ENCODE measurements at places on chromosomes 7 and 10.

DNA sequence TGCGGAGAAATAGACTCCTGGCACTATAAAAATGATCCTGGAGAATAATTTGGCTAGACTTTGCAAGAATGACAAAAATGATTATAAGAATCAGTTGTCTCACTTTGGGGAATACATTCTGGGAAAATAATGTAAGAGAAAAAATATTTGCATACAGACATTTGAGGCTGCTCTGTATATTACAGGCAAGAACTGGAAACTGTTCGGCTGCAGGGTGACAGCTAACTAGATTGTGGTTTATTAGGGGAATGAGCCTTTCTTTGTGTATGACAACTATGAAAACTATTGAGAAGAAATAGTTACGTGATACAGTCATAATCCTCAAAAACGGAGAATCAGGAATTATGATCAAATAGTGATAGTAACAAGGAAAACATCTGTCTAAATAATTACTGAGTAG is 8.6 kb downstream of the TRIM56 start:
- no peak for DNase-seq

DNA sequence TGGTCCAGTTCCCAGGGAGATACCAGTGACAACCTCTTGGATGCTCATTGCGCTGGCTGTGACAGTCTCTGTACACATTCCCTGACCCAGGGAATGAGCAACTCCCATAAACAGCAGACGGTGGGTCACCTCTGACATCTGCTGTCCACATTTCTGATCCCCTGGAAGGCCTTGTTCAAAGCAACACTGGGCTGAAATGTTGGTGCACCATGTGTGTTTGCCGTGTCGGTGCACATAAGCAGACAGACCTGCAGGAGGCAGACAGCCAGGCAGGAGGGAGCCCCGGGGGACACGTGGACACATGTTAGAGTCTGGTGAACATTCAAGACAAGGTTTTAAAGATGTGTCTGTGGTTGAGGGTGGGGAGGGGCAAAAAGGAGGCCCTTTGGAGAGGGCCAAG is 254.9 kb downstream of the PLXNA4 start:
- DNase-seq: no peak

DNA sequence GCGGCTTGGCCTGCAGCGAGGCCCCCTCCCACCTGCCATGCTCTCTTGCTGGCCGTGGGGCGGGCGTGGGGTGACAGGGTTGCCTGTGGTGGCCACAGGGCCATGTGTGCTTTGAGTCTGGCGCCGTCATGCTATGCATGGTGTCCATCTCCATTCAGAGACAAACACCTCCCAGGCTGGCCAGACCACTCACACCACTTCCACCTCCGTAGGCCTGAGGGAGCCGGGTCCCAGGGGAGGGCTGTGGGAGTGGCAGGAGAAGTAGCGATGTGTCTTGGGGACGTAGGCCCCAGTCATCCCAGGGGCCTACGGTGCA is 65.5 kb downstream of the DNAJB6 start:
- no peak for DNase-seq

GRCh38 chr10:113326160-113327111 is 226.4 kb upstream of the HABP2 start:
- no peak for DNase-seq

DNA sequence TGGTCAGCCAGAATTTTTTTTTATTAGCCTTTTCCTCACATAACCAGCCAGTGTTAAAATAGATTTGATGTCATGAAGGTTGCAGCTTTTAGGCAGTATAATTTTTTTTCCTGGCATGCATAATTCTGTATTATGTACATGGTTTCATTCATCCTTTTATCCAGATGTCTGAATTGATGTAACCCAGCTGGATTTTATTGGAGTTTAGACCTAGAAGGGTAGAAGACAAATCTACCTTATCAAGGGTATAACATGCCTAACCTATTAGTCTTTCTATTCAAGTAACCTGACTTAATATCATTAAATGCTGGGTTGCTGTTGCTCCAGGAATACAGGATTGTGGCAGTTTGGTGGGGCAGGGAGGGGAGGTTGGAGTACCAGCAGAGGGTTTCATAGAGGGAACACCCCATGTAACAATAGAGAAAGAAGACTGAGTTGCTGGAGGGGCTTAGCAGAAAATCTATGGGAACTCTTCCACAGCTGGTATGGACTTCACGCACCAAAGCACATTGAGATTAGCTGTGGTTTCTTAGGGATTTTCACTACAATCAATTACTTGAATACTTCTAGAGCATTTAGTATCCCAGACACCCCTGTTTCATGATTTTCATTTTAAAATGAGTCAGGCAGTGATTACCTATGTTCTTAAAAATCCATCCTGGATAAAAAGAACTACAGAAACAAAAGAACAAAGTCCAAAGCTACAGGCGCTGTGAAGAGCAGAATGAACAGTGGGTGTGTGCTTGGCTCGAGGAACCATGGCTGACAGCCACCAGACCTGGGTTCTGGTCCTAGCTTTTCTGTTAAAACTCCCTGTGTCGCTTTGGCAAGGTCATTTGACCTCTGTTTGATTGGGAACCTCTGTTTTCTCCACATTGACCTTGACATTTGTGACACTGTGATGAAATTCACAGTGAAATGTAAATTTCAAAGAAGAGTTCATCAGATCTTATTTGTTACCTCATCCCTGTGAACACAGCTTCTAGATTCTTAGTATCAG is 93.5 kb downstream of the CREM start:
- no peak for DNase-seq

DNA sequence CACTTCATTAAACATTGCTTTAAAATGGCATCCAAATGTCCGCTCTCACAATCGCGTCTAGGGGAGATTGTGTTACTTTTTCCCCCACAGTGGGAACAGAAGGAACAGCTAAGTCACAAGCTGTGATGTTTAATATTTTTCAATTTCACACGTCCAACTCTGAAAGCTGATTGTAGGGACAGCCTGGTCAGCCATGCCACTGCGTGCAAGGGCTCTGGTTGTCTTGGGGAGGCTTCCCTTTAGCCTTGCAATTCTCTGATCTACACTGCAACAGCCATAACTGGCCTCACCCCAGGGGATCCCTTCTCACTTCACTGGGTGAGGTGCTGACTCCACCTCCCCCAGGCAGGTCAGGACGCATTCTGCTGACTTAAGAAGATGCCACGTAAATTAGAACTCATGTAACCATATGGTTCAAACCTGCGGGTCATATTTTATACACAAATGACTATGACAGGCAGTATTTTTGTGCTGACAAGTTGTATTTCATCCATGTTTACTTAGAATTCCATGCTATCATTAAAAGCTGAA is 425.2 kb upstream of the NFE2L3 start:
- no peak for DNase-seq

GRCh38 chr10:132482090-132482800 is 55.3 kb upstream of the INPP5A start:
- DNase-seq: no peak

GRCh38 chr7:141685285-141686023 is 16.5 kb downstream of the DENND11 start:
- DNase-seq: peak; percentile 25

- no peak for DNase-seq
These were observed 28.3 kb downstream of the PPP1R3A start for GRCh38 chr7:113890331-113891030.

- no peak for DNase-seq
These were observed at the start of gene GFRA1 for GRCh38 chr10:116272440-116273283. Gene GFRA1 (minus strand): TSS chr10:116273206. CDS start chr10:116272029, 1,177 bp downstream.

GRCh38 chr10:58267713-58268453 is at the start of gene IPMK:
Gene IPMK (minus strand): TSS chr10:58267894. CDS start chr10:58267611, 283 bp downstream.
- DNase-seq: peak; percentile 90

GRCh38 chr10:70692043-70692603 is 19.8 kb downstream of the ADAMTS14 start:
- no peak for DNase-seq

- DNase-seq: no peak
These were observed 13.9 kb upstream of the MGAM2 start for GRCh38 chr7:142097571-142097970.

DNA sequence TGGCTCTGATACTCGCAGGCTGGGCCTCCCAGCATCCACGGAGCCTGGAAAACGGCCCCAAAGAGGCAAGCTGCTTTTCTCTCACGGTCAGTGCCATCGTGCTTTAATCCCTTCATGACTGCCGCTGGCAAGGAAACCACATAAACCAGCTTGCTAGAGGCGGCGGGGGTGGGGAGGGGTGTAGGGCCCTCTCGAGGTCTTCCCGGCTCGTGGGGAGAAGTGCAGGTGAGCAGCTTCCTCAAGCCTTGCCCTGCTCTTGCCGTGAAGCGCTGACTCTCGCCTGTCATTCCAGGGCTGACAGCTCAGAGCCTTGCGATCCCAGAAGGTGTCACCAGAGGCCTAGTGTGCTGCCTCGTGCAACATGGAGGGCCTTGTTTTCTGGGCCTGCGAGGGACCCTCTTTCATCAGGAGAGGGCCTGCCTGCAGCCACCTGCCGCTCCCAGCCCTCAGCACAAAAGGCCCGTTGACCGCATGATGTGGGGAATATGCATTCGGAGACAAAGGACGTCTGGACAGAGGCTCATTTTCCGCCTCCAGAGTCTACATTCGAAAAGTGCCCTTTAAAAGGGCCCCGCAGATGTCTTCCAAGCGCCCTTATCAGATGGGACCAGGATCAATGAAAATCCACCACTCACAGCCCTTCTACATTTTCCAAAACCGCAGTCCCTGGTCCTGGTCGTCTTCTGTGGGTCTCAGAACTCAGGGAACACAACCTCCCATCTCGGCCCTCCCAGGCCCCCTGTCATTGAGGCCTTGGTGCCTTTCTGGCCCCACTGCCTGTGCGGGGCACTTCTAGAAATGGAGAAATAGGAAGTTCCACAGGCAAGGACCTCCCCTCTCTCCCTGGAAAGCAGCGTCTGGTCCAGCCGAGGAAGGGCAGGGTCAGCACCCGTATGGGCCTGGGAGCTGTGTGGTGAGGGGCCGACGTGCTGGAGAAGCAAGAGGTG is 58.7 kb downstream of the ZRANB1 start:
- peak; percentile 48 for DNase-seq

DNA sequence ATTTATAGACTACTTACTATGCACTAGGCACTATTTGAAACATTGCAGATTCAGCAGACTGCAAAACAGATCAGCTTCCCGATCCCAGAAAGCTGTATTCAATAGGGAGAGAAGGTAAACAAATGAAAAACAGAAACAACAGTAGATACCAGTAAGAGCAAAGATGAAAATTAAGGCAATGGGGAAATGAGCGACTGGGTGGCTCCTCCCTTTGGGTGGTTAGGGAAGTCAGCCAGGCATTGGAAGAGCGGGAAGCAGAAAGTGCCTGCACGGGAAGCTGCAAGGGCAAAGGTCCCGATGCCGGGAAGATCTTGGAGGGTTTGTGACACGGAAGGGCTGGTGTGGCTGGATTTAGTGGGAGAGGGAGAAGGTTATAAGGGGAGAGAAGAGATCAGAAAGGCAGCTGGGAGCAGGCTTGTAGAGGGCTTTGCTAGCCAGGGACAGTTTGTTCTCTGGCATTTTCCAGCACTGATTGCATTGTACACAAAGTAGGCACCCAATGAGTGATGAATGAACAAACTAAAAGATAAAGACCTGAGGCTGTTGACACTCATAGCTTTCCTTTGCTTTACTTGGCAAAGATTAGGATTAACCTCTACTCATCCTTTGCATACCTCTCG is 67.8 kb downstream of the NAMPT start:
- no peak for DNase-seq

DNA sequence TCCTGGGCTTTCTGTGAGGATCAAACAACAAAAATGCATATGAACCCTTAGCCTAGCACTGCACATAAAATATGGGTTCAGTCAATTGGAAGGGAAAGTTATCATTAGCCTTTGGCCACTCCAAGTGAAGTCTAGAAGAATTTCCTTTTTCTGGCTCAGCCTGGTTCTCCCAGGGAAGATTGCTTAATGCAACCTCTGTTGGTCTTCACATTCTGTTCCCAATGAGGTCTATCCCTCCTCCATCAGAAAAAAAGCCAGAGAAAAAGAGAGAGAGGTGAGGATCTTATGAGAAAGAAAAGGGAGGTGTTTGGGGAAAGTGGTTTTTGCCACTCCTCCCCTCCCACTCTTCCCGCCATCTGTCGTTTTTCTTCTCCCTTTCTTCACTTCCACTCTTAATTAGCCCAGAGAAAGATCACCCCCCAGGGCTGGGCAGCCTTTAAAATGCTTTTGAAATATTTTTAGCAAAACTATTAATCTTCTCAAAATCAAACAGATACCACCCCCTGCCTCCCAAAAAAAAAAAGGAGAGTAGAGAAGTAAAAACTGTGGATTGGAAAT is 31.1 kb downstream of the CPVL start:
- no peak for DNase-seq

GRCh38 chr10:22443175-22443901 is 98.0 kb downstream of the SPAG6 start:
- DNase-seq: no peak

DNA sequence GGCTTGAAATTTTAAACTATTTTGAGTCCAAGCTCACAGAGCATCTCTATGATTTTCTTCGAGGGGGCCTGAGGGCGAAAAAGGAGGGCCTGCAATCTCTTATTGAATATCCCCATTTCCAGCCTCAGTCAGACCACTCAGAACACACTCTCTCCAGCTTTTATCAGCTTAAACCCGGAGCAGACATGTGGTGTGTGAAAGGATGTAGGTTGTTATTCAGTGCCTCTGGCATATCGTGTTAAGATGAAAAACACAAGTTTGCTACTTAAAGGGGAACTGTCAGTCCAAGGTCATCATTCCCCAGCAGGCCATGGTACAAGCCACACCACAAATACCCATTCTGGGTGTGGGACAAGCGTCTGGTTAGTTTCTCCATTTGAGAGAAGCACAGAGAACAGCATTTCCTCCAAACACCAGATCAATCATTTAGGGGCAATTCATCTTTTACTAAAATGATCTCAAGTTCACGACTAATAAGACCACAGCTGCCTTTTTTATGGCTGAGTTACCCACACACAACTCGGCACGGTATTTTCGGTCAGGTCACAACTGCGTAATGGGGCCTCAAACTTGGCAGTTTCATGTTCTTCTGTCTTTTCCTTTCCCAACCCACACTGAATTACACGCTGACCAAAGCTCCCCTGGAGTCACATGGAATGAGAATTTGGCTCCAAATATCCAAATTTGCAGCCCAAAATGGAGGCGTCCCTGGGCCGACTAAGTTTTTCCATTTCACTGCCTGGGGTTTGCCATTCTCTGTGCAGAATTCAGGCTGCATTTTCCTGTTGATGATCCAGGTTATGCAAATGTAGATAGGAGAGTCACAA is 188.4 kb downstream of the SEM1 start:
- no peak for DNase-seq

DNA sequence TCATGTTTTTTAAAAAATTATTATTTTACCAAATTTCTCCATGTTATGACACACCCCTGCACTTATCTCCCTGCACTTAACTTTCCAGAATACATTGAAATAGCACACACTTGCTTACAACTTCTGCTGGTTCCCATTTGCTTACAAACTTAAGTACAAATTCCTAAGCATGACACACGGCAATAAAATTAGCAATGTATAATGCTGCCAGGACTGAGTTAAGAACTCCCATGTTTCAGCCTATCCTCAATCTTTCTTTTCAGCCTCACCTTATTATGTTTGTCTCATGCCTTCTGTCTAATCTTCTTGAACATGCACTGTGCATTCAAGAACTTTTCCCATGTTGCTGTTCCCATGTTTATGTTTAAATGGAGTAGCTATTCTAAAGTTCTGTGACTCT is 40.8 kb downstream of the PRPS1L1 start:
- no peak for DNase-seq

Data from anterior cingulate cortex (tissue), 58 donors.